ENCODE measurements at places on chromosomes 5 and 9. TPM values are rescaled to one million over a fixed set of nuclear protein-coding genes. Genes with fewer than 3 reads are reported as not detected.
A peak's percentile ranks its signal among the peaks of the same experiment; 100 is the strongest.

GRCh38 chr5:112691339-112691680 is 46.4 kb upstream of the APC start:
- no peak overlapping the region for H3K27ac ChIP-seq
- no peaks in the 10 kb centered on the region for H3K36me3 ChIP-seq
- DNase-seq = no peak
- H3K4me3 ChIP-seq = no peak overlapping the region

DNA sequence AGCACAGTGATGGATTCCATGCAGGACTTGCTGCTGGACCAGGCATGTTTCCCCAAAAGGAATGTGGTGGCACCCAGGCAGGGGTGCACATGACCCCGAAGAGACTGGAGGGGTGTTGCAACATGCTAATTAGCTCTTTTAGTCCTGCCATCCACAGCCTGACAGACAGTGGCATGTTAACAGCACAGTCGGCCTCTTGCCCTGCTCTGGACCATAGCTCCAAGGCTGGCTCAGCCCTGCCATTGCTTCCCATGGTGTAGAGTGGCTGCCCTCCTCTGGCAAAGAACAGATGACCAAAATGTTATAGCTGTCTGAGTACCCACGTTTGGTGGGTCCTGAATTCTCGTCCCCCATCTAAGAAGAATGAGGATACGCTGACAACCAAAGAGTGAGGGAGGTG is 736.4 kb upstream of the PTPRD start:
- H3K4me3 ChIP-seq = no peak overlapping the region
- no peaks in the 10 kb centered on the region for H3K4me1 ChIP-seq

CDC20B gene
- 0.30 TPM for total RNA-seq

GRCh38 chr9:87322840-87323635 is 174.6 kb upstream of the DAPK1 start:
- H3K36me3 ChIP-seq = no peaks in the 10 kb centered on the region
- H3K4me1 ChIP-seq = no peaks in the 10 kb centered on the region
- DNase-seq = no peak
- H3K4me3 ChIP-seq = no peak overlapping the region

GRCh38 chr9:127968042-127968441 is 12.7 kb downstream of the EEIG1 start:
- DNase-seq = peak; percentile 72
- H3K27me3 ChIP-seq = no peaks in the 10 kb centered on the region
- peaks cover 96% of the 10 kb centered on the region for H3K4me1 ChIP-seq
- H3K4me3 ChIP-seq = no peak overlapping the region
- H3K27ac ChIP-seq = peak overlapping the region; percentile 97

DNA sequence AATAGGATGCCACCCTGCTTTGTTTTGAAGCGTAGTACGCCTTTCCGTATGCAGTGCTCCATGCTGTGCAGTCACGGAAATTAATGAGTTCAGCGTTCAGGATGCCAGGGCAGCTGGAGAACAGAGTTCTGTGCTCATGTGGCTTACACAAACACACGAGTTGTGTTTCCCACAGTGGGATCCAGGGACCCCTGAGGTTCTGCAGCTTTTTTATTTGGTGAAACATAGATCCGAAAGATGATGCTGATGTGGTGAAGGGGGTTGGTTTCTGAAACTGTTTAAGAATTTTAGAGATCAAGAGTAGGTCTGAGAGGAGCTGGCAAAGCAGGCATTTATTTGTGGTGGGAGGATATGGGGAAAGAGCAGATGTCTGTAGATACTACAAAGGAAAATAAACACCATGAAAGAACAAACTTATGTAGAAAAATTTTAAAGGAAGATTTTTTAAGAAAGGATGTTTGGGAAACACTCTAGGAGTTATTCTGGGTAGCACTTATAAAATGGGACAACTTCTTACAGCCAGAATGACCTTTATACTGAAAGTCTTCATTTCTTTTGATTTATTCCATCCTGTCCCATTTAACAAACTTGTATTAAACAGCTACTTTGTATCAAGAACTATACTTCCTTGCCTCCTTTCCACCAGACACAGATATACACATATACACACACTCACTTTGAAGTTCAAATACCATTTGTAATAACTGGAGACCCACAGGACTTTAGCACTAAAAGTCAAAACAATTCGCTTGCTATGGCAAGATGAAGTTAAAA is 52.7 kb downstream of the ITGA1 start:
- no peaks in the 10 kb centered on the region for H3K36me3 ChIP-seq
- no peak for DNase-seq
- H3K4me3 ChIP-seq = no peak overlapping the region

DNA sequence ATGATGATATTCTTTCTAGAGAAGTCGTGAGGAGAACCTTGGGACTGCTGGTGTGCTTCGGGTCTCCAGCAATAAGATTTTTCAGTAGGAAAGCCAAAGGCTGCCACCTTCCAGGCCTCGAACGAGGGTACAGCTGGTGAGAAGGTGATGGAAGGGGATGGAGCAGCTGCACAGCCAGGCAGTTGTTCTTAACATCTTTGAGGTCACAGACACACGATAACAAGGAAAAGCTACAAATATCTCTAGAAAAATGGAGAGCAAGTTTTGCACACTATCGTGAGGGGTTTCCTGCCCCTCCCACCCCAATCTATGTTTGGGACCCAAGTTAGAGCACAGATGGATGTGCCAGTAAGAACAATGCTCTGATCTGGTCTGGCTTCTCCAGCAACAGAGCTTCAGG is 6.8 kb upstream of the IL7R start:
- H3K4me3 ChIP-seq = no peak overlapping the region
- no peaks in the 10 kb centered on the region for H3K4me1 ChIP-seq
- DNase-seq = no peak

- H3K4me1 ChIP-seq = no peaks in the 10 kb centered on the region
- DNase-seq = no peak
- no peaks in the 10 kb centered on the region for H3K36me3 ChIP-seq
- H3K27me3 ChIP-seq = no peaks in the 10 kb centered on the region
Observed at GRCh38 chr5:38764937-38765391, 80.8 kb upstream of the OSMR start.

- no peaks in the 10 kb centered on the region for H3K27me3 ChIP-seq
- no peak overlapping the region for H3K4me3 ChIP-seq
- peak; percentile 24 for DNase-seq
- no peaks in the 10 kb centered on the region for H3K4me1 ChIP-seq
- no peak overlapping the region for H3K27ac ChIP-seq
Observed at GRCh38 chr5:119063579-119064379, 7.1 kb upstream of the DMXL1 start.

DNA sequence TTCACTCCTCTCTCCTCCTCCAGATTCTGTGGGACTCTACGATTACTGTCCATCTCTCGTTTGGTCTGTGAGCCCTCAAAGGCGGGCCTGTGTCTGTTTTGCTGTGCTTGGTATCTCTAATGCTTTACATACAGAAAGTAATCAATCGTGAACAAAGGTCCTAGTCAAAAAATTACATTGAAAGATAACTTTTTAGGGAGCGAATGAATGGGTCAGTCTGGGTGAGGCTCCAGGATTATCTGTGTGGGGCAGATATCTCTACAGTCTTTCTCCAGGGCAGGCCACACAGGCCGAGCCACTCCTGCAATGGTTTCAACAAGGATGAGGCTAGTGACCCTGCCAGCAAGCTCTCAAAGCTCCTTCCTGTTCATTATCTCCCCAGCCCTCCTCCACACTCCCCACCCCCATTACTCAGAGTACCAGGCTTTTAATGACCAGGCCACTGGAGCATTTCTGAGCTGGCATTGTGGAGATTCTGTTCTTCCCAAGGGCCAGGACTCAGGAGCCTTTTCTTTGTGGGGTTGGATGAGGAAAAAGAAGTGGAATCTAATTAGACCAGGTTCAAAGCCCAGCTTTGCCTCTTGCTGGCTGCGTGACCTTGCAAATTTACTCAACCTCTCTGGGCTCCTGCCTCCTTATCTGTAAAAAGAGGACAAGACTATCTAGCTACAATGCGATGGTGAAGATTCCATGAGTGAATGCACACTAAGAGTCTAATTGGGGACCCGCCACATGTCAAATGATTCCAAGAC is 10.2 kb downstream of the CORO2A start:
- peak overlapping the region; percentile 90 for H3K27ac ChIP-seq
- H3K27me3 ChIP-seq = no peaks in the 10 kb centered on the region
- H3K36me3 ChIP-seq = no peaks in the 10 kb centered on the region
- H3K4me3 ChIP-seq = no peak overlapping the region
- DNase-seq = no peak

DNA sequence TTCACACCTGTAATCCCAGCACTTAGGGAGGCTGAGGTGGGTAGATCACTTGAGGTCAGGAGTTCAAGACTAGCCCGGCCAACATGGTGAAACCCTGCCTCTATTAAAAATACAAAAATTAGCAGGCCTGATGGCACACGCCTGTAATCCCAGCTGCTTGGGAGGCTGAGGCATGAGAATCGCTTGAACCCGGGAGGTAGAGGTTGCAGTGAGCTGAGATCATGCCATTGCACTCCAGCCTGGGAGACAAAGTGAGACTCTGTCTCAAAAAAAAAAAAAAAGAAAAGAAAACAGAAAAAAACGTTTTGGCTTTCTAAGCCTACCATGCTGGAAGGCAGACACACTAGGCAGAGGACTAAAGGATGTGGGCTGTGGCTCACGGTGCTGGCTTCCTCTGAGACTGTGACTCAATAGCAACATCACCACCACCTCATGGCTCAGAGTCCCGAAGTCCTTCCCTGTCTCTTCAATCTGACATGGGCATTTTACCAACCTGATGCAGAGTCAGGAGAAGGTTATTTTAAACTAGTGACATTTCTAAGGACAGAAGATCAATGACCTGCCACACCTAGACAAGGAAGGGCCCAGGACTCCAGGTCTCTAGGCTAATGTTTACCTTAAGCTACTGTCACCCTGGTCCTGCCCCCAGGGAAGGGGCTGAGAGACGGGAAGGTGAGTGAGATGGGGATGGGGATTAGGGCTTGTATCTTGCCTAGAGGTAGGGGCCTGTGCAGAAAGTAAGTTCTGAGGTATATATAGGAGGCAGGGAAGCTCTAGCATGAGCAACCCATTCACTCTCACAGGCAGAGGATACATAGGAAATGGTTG is 3.7 kb downstream of the ECSCR start:
- H3K27me3 ChIP-seq = no peaks in the 10 kb centered on the region
- no peak overlapping the region for H3K4me3 ChIP-seq
- H3K4me1 ChIP-seq = no peaks in the 10 kb centered on the region
- DNase-seq = no peak
- H3K36me3 ChIP-seq = no peaks in the 10 kb centered on the region

GCNT4 gene
- total RNA-seq = 7.9 TPM

- no peak overlapping the region for H3K4me3 ChIP-seq
- no peak overlapping the region for H3K27ac ChIP-seq
Observed at GRCh38 chr9:93572636-93573515, 3.5 kb upstream of the PHF2 start.

- H3K4me3 ChIP-seq = no peak overlapping the region
- no peaks in the 10 kb centered on the region for H3K27me3 ChIP-seq
- DNase-seq = no peak
- no peaks in the 10 kb centered on the region for H3K4me1 ChIP-seq
- H3K36me3 ChIP-seq = no peaks in the 10 kb centered on the region
- H3K27ac ChIP-seq = no peak overlapping the region
Observed at GRCh38 chr9:136662326-136662655, 425 bp upstream of the EGFL7 start.

GRCh38 chr9:36332006-36332405 is 68.1 kb downstream of the RNF38 start:
- no peak for DNase-seq
- H3K4me3 ChIP-seq = no peak overlapping the region
- no peaks in the 10 kb centered on the region for H3K27me3 ChIP-seq

GRCh38 chr5:141392429-141393198 is at the start of gene PCDHGA8:
Gene PCDHGA8, plus strand, starts transcription at chr5:141392633. Its CDS starts 181 bp downstream, at chr5:141392814.
- no peaks in the 10 kb centered on the region for H3K36me3 ChIP-seq
- H3K4me1 ChIP-seq = no peaks in the 10 kb centered on the region
- no peaks in the 10 kb centered on the region for H3K27me3 ChIP-seq
- H3K27ac ChIP-seq = no peak within 1 kb of the TSS
- no peak for DNase-seq
- H3K4me3 ChIP-seq = no peak within 1 kb of the TSS

DNA sequence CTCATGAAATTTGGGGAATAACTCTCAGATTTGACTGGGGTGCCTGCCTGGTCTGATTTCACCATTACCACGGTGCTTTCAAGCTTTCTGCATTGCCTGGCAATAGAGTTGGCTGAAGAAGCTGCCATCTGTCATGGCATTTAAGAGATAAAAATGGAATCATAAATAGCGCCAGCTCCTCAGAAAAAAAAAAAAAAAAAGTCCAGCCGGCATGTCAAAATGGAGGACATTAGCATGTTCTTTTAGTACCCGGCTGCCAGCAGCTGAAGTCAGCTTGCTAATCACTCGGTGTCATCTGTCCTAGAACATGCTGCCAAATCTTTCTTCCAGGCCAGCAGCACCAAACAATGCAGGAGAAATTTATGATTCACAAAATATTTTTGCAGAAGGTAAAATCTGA is 57.7 kb upstream of the CER1 start:
- no peaks in the 10 kb centered on the region for H3K4me1 ChIP-seq
- no peak for DNase-seq
- no peaks in the 10 kb centered on the region for H3K27me3 ChIP-seq
- no peaks in the 10 kb centered on the region for H3K36me3 ChIP-seq
- H3K4me3 ChIP-seq = no peak overlapping the region

DNA sequence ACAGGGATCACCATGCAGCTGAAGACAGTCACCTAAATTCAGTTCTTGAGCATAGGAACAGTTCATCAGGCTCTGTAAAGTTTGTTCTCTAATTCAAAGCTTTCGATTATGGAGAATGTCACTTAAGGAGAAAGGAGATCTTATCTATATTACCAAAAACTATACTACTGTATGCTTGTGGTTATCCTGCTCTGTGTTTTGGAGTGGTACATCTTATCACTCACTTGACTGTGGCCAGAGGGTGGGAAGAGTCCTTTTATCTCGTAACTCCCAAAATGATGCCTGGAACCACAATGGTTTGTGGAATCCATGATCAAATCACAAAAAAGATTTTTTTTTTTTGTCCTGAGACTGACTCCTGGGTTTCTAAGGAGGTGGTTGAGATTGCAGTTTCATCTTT is 230.7 kb downstream of the COMMD10 start:
- no peak overlapping the region for H3K4me3 ChIP-seq
- no peak for DNase-seq
- H3K36me3 ChIP-seq = no peaks in the 10 kb centered on the region
- H3K4me1 ChIP-seq = no peaks in the 10 kb centered on the region

DNA sequence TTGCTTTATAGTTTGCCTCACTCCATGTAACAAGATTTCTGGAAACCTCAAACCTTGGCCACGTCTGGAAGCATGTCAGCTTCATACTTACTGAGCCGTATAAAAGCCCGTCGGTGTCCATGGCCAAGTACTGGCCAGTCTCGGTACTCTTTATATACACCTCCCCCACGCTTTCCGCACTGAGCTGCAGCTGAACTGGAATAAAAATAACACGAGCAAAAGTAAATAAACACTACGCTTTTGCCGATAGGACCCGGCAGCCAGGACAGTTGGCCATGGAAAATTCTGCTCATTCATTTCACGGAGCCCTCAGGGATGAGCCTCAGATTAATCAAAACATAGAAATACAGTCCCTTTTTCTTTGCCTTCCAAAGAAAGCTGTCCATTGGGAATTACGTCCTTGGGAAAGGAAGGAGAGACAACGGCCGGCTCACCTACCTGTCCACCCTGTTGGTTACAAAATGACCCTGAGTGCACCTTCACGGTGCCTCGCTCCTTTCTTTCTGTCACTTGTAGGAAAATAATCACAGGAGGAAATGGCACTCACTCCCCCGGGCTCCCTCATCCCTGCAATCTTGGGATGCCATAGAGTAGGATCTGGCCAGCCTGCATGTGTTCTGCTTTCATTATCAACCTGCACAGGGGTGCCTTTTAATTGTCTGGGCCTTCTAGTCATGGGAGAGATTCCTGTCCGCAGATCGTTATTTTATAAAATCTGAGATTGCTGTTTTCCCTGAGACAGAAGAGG is 85.1 kb downstream of the FGF1 start:
- no peaks in the 10 kb centered on the region for H3K36me3 ChIP-seq
- no peaks in the 10 kb centered on the region for H3K27me3 ChIP-seq
- peak; percentile 56 for DNase-seq
- H3K4me3 ChIP-seq = no peak overlapping the region

SPATA31C2 gene
- not detected for total RNA-seq

PAEP gene
- total RNA-seq = not detected
